Activated naive CD8-positive, alpha-beta T cell treated with anti-CD3 and anti-CD28 coated beads, Interleukin-2, amount 50 U/mL, for 16 hours (primary cell): ENCODE measurements at places on chromosomes 7 and 10.

DNA sequence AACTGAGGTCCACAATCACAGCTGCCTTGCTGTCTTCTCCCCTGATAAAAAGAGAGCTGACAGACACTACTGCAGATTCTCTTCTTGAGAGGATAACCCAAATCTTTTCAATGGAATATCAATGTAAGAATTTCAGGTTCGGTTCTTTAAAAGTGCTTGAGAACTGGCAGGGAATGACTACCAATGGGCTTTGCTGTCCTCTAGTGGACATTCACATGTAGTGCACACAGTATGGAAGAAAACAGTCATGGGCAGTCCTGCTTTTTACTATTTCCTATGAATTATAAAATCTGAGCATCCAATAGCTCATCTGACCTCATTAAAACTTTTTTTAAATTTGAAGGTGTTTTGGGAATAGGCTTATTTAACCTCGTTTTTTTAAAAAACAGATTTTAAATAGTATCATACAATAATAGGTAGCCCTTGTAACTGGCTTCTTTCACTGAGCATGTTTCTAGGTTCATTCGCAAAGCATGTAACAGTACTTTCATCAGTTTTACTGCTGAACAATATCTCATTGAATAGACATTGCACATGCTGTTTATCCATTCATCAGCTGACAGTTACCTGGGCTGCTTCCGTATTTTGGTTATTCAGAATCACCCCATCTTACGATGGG, 18.3 kb downstream of the FZD9 start:
- DNase-seq: no peak

DNA sequence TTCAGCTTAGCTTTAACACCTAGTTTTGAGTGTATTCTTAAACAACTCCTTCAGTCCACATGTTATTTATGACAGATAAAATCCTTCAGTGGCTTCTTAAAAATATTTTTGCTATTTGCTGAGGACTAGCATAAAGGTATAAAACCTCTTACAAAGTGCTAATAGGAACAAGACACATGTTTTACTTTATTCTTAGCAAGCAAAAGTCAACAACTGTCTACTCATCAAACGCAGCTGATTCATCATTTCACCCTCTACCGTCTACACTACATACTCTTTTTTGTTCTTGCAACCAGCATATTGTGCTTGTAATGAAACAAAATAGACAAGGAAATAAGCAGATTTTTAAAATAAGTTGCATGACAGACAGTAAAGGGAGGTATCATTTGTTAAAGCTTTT, 319.7 kb downstream of the SNX13 start:
- DNase-seq: no peak

DNA sequence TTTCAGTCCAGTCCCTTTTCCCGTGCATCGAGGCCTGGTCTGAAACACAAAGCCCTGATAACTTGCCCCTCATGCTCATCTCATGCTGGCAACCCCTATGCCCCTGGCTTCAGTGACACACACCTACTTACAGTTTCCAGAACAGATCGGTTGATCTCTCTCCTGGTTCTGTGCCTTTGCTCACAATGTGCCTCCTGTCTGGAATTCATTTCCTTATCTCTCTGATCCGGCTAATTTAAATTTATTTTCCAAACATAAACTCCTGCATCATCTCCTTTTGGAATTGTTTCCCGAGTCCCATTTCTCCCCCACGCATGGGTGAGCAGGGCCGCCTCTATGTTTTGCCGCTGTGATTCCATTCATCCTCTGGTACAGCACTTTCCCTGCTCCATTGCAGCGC, 25.9 kb upstream of the FZD8 start:
- no peak for DNase-seq

GRCh38 chr10:120508966-120509365, 51.9 kb downstream of the PLPP4 start:
- DNase-seq: no peak

GRCh38 chr10:75099952-75100763, 11.3 kb upstream of the SAMD8 start:
- peak; percentile 63 for DNase-seq

DNA sequence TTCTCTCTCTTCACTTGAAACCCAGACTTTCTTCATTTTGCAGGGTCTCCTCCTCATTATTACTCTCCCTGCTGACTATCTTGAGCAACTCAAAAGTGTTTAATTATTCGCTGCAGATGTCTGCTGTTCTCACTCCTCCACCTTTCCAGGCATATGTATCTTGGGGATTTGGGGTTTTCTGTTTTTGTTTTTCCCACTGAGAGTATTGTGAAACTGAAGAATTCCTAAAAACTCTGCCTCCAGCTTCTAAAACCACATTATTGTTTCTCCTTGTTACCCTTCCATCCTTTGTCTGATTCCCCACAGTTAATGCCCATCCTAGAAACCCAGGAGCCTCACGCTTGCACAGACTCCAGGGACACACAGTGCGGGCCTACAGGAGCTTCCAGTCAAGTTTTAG, 51.3 kb downstream of the WNT2 start:
- no peak for DNase-seq

DNA sequence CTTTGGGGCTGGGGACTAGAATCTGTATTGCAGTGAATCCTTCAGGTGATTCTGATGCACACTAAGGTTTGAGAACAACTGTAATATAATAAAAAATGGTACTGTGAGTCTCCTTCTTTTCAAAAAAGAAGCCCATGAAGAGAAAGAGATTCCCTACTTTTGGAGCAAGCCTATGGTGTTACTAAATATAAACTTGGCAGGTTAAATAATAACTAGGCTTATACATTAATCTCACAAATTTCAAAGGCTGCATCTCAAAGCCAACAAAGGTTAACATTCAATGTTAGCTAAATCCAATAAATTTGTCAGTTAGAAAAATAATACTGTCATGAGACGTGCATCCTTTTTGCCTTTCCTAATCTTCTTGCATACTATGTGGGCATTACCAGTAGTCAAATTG, 159.7 kb upstream of the LAMB4 start:
- no peak for DNase-seq

- DNase-seq: no peak
Measured at GRCh38 chr7:46544396-46545008, 623.4 kb upstream of the IGFBP3 start.

GRCh38 chr10:4522296-4523000, 303.6 kb upstream of the AKR1E2 start:
- no peak for DNase-seq

DNA sequence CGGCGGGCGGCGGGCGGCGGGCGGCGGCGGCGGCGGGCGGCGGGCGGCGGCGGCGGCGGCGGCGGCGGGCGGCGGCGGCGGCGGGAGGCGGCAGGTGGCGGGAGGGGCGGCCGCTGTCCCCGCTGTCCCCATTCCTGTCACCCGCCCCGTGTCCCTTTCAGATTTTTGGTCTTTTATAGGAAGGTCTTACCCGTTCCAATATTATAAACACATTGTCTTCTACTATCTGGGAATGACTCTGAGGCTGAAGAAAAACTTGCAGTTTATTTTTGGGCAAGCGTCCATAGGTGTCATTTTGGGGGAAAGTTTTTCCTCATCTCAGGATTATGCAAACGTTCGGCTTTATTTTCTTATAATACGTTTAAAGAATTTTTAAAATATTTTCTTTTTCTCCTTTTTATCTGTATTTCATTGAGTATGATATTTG, 578 bp downstream of the ZNF713 start:
- DNase-seq: no peak

DNA sequence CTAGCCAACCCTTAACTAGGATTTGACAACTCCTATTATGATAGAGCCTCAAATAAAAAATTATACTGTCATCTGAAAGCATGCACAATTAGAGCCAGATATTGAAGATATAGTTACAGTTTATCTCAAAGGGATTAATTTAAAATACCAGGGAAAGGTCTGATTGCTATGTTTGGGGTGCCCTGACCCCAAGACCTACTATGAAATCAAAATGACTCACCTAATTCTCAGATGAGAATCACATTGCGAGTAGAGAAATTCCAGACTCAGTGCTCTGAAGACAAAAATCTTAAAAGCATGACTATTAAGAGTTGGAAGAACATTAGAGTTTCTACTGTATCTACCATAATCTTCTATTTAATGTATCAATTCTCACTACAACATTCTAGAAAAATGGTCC, 297.1 kb downstream of the AHR start:
- DNase-seq: no peak

GRCh38 chr10:84837877-84838276, 509.5 kb downstream of the CCSER2 start:
- no peak for DNase-seq

DNA sequence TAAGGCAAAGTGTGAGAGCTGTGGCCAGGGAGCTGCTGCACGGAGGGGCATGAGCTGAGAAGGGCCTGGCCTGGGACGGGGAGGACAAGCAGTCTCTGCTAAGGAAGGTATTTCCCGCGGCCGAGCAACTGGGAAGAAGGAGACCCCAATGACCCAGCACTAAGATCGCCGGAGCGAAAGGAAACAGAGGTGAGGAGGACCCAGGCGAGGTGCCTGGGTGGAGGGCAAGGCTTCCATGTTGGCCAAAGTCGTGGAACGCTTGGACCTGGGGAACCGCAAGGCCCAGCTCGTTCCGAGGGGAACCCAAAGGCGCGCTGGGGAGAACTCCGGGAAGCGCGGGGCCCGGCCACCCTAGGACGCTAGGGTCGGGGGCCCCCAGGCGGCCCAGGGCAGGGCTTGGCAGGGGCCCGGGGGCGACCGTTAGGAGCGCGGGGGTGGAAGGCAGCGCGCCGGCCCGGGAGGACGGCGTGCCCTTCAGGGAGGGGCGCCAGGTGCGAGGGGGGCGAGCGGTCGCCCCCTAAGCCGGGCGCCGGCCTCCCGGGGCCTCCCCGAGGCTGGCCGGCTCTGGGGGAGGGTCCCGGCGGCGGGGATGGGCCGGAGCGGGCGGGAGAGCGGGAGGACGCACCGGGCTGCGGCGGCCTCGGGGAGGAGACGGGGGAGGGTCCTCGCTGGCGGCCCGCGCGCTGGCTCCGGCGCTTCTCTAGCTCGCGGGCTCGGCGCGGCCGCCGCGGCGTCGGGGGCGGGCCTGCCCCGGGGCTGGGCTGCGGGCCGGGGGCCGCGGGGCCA, 545 bp downstream of the GIGYF1 start:
- DNase-seq: no peak

DNA sequence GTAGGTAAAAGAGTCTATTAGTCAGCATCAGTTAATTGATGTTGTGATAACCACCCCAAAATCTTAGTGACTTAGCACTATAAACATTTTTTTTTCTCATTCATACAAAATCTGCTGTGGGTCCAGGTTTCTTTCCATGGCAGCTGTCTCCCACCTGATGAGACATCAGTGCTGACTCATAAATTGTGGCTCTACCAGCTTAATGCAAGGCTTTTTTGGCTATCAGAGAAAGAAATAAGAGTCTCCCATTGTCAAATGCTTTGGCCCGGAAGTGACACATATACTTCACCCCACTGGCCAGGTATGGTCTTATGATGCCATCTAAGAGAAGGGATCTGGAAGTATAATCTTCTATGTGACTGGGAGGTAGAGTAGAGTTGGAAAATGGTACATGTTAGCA, 14.5 kb downstream of the DNAJB9 start:
- DNase-seq: no peak

DNA sequence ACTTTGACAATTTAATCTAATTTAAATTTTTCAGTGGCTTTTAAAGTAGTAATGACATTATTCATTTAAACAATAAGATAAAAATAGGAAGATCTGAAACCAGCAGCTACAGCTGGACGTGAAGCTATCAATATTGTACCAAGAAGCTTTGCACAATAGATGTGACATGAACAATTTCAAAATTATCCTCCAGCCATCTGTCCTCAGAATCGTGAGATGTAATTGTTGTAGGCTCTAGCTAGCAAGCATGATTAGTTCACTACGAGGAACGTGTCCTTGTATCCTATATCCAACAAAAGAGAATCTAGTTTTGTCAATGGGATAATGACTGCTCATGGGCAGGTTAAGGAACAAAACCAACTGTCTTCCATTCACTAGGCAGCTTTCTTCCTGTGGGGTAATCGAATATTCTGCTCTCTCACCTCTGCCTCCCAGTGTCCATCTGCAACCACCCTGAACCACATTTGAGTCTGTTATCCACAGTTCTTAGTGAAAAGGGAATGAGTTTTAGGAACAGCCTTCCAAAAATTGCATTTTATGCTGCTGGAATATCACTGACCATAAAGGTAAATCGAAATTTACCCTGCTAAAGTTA, 247.3 kb downstream of the PARD3 start:
- no peak for DNase-seq

GRCh38 chr7:151336027-151336708, 5.4 kb upstream of the NUB1 start:
- DNase-seq: no peak

- DNase-seq: no peak
Measured at GRCh38 chr10:117666965-117667364, 124.4 kb downstream of the EMX2 start.

DNA sequence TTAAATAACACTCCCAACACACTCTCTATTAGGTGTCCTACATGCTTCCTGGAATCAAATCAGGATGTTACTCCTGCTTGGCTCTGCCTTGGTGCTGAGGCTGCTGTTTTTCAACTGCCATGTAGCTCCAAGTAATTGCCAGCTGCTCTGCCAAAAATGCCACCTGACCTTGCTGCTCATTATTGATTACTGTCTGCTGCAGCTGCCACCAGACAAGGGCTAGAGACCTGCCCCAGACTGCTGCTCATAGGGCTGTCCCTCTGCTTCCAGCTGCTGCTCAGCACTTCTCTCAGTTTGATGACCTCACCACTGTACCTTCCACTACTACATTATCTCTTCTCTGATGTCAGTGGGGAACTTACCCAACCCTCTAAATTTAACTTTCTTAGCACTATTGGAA, 102.5 kb downstream of the PCLO start:
- DNase-seq: no peak

DNA sequence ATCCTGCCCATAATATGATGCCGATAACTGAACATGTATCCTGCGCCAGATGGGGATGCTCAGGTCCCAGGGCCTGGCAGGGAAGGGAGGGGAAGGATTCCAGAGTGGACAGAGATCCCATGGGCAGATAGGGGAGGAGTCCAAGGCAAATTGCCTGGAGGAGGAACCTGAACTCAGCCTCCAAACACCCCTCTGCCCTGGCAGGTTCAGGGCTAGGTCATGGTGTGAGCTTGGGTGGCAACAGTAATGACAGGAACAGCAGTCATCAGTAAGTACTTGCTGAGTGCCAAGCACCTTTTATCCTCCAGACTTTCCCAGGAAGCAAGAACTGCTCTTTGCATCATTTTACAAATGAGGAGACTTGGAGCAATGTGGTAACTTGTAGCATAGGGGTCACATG, 3.8 kb upstream of the PALD1 start:
- no peak for DNase-seq

GRCh38 chr7:522071-522950, 2.7 kb upstream of the PDGFA start:
- DNase-seq: no peak

GRCh38 chr7:87797798-87798403, 78.3 kb downstream of the SLC25A40 start:
- DNase-seq: no peak

- DNase-seq: no peak
Measured at GRCh38 chr7:65430344-65431186, 56.9 kb downstream of the ZNF92 start.

GRCh38 chr10:132361581-132362101, 29.6 kb downstream of the LRRC27 start:
- DNase-seq: no peak

- DNase-seq: no peak
Measured at GRCh38 chr10:91596825-91597196, 36.1 kb downstream of the PPP1R3C start.

GRCh38 chr7:37180828-37181549, 267.7 kb downstream of the ELMO1 start:
- DNase-seq: no peak

- no peak for DNase-seq
Measured at GRCh38 chr10:102509387-102509786, 5.6 kb downstream of the SUFU start.
